ENCODE measurements at places on chromosomes 3 and 15.
A peak's percentile ranks its signal among the peaks of the same experiment; 100 is the strongest.

DNA sequence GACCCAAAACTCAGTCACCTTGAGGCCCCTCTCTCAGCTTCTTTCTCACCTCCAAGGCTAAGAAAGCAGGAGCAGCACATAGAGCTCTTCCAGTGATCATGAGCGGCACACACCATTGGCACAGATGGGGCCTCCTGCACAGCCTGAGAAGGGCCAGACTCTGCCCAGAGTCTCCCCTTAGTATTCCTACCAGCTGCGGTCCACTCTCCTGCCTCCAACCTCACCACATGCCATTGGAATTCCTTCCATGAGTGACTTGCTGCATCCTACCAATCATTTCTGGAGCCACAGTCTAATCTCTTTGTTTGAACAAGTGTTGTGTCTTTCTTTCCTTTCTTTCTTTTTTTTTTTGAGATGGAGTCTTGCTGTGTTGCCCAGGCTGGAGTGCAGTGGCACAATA lies 39.3 kb downstream of the CDCP1 start:
- DNase-seq, result no peak

GRCh38 chr3:16066975-16067374 lies 107.5 kb upstream of the GALNT15 start:
- no peak for DNase-seq

DNA sequence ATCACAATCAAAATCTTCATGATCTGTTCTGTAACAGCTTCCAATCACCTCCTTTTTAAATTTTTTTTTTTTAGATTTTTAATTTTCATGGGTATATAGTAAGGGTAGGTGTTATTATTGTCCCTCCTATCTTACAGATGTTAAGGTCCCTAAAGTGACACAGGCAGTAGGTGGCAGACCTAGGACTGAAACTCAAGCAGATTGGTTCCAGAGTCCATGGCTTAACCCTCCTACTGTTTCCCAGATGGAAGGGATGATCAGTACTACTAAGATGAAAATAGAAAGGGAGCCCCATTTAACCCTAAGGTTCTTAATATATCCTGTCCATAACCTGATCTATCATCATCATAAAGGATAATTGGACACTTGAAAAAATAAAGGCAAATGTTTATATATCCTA lies 57.1 kb downstream of the CHAC1 start:
- no peak for DNase-seq

GRCh38 chr3:111725706-111726105 lies 130.6 kb upstream of the ZBED2 start:
- DNase-seq, result no peak

DNA sequence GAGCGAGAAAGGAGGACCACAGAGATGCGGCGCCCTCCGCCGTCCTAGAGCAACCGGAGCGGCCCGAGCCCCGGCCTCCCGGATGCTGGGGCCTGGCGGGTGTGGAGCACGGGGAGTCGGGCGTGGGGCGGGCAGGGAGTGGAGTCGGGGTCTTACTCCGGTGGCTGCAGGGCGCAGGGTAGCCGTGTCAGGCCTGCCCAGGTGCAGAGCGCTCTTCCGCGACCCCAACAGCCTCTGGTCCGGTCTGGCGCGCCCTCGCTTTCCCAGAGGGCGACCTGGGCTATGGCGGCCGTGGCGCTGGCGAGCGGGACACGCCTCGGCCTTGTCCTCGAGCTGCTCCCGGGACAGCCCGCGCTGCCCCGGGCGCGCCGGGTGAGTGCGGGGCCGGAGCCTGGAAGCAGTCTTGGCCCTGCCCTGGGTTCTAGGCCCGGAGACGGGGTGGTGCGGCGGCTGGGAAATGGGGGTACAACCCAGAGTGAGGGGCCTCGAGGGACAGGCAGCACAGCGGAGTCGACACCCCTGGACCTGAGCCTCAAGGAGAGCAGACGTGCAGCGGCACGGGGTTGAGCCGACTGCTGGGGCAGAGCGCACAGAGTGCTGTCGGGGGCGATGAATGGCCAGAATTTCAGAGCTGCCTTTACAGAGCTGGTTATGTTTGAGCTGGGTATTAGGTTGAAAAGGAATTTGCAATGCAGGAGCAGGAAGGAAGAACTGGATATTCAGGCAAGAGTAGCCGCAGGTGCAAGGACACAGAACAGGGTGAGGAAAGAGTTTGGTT lies at the start of gene ZNF662:
Gene ZNF662, plus strand, starts transcription at position 73 of the 778 bp plus-strand sequence. CDS start 1,973 bp downstream, outside the sequence.
- peak; percentile 6 for DNase-seq

- DNase-seq, result no peak
Observed at GRCh38 chr3:182989566-182989965, 9.2 kb upstream of the DCUN1D1 start.

- DNase-seq, result no peak
Observed at GRCh38 chr3:184584464-184584891, 22.9 kb downstream of the EPHB3 start.

GRCh38 chr3:141275511-141275910 lies 43.9 kb downstream of the PXYLP1 start:
- no peak for DNase-seq

GRCh38 chr15:59659366-59659765 lies 2.1 kb upstream of the GTF2A2 start:
- DNase-seq, result no peak

DNA sequence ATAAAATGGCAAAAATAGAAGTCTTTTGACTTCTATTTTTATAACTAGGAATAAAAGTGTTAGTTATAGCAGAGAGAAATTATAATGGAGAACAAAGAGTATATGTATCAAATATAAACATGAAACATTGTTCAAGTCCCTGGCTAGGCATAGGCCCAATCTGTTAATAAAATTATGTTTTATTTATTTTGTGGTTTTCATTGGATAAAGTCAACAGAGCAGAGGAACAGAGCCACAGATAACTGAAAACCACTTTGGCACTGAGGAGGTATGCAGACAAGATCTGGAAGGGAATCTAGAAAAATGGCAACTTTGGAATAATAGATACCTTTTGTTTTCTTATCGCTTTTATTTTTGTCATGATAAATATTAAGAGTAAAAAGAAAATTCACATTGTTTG lies 50.4 kb upstream of the ICE2 start:
- no peak for DNase-seq

DNA sequence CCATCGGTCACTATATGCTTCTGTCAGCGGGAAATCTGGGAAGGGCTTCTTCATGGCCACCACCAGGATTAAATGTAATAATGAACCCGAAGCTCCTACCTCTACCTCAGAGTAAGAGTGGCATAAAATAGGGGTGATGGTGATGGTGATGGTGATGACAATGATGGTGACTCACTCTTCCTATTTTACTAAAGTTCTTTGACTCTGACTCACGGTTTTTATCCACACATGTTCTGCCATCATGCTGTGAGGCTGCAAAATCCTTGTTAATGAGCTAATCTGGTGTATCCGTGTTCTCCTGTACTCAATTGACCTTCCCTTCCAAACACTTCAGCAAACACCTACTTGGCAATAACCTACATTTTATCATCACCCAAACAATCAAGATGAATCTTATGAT lies 18.3 kb upstream of the FOXP1 start:
- DNase-seq, result no peak

DNA sequence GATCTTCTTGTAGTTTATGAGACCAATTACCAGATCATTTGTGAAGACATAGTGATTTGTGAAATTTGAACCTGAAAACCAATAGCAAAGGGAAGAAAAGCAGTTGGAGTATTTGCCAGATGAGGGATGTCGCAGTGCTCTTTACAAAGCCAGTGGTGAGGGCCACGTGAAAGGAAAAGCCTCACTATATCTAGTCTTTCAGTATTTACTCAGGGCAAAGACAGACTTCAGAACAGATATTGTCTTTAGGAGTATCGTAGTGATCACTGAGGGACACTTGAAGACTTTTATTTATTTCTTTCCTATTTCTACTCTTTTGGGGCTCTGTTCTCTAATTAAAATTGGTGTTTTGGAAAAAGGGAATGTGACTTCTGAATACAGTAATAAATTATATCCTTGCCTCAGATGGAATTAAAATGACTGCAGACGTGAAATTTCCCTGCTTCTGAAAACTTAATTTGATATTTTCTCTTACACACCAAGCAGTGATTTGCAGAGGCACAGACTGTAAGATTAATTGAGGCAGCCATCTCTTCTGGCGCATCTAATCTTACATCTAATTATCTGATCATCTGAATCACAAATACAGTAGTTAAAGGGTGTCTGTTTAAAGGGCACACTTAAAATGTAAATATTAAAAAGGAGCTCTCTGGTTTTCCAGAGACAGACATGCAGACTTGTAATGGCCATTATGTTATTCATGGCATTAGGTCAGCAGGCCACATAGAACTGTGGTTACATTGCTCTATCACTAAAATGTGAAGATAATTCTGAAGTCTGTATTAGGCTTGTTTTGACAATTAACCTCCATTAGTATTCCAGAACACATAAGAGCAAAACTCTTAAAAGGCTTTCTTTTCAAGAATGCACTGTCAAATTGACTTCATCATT lies 193.0 kb upstream of the GOLIM4 start:
- DNase-seq, result no peak

DNA sequence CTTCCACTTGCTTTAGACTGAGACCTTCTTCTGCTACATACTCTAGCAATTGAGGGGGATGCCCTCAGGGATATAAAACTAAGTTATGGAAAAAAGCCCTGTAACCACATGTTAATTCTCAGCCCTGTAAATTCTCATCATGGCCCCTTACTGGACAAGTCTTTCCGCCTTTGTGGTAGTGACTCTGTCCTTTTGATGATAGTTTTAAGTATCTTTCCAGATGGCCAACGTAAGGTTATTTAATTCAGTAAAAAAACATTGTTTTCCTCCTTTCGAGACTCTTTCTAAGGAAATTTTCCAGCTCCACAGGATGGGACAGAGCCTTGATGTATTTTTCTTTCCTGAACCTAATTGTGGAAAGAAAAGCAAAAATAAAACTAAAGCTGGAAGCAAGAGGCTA lies 25.3 kb upstream of the TM4SF4 start:
- no peak for DNase-seq

GRCh38 chr3:40615110-40615915 lies 90.6 kb downstream of the ZNF621 start:
- DNase-seq, result no peak

DNA sequence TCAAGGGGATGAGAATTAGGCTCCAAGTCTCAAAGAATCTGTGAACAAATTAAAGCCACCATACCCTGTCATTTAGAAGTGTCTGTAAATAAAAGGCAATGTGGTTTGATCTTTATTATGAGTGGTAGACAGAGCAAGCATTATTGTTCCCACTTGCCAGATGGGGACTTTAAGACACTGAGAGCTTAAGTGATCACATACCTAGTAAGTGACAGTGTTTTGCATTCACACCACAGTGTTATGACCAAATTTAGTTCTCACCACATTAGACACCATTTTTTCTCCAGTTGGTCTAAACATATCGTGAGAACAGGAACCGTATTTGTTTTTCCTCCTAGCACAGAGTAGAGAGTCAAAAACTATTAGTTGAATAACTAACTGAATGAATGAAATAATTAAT lies 13.2 kb upstream of the ZBED2 start:
- DNase-seq, result peak; percentile 34

DNA sequence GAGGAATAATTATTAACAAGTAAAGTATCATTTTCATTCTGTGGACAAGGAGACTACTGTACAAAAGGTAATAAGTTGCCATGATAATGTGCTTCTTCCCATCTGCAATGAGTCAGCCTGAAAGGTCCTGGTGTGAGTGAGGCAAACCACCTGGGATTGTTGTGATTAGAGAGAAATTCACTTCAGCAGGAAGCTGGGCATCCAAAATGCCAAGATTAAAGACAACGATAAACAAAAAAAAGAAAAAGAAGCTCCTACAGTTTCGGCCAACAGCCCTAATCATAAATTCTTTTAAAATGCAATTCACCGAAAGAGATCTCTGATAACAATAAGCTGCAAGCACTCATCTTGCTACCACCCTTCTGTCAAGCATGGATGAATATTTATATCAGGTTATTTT lies 507.8 kb downstream of the TUSC7 start:
- no peak for DNase-seq

DNA sequence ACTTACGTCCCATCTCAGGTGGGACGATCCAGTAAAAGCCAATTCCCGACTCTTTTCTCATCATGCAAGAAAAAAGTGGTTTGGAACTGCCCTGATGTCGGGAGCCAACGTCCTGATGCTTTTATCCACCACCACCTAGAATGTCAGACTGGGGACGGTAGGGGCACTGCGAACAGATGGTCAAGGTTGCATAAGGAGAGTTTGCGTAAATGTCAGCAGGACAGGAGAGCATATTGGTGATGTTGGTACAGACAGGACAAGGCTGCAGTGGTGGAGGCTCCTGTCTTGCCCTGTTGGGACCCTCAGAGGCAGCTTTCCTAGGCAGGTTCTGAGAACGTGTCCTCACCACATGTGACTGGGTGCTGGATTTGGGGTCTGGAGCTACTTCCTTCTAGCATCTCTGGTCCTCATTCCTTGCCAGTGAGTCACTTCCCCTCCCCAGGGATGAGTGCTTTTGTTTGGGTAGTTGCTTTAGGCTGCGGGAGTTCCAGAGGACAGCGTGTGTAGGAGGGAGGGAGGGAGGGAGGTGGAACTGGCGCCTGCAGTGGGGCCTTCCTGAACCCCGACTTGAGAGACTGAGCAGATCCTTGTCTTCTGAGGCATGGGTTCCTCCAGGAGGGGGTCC lies 21.0 kb downstream of the THSD4 start:
- no peak for DNase-seq

- DNase-seq, result no peak
Observed at GRCh38 chr15:86754846-86755245, 675.2 kb downstream of the AGBL1 start.

DNA sequence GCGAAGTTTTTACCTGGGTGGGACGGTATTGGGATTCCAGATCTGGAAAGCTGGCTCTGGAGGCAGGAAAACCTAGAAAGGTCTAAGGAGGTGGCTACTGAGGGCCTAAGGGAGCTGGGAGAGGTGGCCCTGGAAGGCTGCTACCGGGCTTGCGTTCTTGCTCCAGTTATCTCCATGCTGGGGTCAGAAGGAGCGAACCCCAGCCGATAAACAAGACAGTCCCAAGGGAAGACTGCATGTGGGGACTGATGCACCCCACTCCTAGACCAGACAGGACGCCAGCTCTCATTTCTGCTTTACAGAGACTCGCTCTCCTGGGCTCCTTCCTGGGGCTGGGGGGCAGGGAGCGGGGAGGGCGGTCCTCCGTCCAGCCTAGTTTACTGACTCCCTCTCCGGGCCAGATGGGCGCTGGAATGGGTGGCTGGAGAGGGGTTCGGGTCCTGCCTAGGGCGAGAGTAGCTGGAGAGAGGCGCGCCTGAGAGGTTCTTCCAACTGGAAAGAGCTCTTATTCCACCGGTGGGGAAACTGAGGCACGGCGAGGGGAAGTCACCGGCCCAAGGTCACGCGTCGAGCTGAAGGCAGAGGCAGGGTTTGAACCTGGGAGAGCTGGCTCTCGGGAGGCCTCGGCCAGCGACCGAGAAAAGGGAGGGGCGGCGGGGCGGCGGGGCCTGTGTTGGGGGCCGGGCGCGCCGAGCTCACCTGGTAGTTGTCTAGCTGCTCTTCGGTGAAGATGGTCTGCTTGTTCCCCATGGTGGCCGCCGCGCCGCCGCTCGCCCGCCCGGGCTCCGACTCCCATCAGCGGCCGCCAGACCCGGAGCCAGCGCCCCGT lies 565 bp downstream of the CIB2 start:
- no peak for DNase-seq

DNA sequence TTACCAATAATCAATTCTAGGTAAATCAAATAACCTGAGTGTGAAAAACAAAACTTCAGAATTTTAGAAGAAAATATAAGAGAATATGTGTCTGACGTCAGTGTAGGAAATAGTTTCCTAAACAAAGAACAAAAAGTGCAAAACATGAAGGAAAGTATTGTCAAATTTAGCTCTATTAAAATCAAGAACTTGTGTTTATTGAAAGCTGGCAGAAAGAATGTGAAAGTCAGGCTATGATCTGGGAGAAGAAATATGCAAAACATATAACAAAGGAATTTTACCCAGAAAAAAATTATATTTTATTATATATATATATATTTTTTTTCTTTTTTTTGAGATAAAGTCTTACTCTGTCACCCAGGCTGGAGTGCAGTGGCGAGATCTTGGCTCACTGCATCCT lies 129.1 kb upstream of the ANKRD28 start:
- no peak for DNase-seq

Data from CD4-positive, alpha-beta T cell treated with Interleukin-21 for 1 hour (primary cell).